ENCODE measurements at places on chromosomes 7 and 10. TPM values are rescaled to one million over a fixed set of nuclear protein-coding genes. Genes with fewer than 3 reads are reported as not detected.

Gene HOXA1
- total RNA-seq: 0.28 TPM

Gene AZGP1
- total RNA-seq: 0.63 TPM

DNA sequence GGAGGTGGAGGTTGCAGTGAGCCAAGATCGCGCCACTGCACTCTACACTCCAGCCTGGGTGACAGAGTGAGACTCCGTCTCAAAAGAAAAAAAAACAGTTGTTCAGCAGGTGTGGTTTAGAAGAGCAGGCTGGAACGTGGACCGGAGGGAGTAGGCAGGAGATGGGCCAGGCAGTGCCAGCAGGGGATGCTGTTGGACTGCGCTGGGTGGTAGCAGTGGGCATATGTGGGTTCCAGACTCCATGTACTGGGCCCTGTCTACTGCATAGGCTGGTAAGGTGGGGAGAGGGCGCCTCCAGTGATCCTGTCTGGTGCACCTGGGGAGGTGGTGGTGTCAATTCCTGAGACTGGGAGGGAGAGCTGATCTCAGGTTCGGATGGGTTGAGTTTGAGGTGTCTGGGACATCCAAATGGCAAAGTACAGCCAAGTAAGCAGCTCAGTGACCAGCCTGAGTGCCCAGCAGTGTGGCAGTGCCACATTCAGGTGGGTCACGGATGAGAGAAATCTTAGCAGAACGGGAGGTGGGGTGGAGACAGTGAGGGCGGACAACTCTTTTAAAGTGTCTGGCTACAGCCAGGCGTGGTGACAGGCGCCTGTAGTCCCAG is 25.9 kb downstream of the SFXN4 start:
- DNase-seq: peak; percentile 51

DNA sequence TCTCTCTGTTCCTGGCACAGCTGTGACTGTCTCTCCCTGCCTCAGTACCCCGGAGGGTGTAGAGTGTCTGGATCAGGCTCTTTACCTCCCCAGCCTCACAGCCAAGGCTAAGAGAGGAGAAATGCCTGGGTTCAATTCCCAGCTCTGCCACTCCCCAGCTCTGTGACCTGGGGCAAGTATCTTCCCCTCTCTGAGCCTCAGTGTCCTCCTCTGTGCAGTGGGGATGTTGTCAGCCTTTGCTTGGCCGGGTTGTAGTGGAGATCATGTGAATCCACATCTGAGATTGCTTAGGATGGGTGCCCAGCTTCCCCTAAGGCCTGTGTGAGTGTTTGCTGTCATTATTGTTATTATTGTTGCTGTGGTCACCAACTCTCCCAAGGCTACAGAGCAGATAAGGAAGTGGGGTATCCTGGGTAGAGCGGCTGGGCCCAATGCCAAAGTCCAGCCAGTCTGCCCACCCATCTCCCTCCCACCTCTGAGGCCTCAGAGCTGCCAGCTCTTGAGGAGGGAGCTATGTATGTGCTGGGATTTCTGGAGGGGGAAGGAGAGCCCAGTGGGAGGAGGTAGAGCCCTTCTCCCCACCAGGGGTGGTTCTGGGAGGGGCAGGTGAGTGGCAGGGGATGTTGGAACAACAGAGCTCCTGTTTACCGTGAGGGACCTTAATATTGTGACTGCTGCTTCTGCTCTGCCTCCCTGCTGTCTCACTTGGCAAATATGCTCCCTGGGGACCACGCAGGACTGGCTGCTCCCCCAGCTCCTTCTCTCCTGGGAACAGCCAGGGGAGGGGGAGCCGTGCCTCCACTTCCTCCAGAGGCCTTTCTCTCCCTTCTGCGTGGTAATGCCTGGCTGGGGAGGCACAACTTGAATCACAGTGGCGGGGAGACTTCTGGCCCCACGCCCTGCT is 170.5 kb downstream of the RPS24 start:
- DNase-seq: no peak

DNA sequence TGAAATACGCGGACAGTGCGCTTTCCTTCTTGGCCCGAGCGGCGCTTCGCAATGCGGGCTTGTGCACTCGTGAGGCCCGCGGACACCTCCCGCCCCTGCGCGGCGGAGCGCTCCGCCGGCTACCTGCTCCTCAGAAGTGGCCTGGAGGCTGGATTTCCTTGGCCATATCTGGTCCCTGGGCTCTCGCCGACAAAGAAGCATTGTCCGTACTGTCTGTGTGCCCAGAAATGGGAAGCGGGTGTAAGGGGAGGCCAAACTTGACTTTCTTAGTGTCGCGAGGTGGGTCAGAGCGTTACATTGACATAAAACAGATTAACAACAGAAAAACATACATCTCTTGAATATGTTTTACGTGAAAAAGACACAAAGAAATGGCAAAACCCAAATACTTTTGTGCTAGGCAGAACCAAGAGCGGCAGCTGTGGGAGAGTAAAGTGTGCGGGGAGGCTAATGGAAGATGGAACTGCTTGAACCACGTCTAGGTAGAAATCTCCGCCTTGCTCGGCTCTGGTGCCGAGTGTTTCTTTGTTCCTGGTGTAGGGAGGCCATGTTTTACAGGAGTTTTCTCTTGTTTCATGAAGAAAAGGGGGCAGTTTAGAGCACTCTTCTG is 1.4 kb downstream of the LANCL2 start:
- DNase-seq: peak; percentile 23

GRCh38 chr10:30540276-30540675 is 89.3 kb downstream of the LYZL2 start:
- no peak for DNase-seq

DNA sequence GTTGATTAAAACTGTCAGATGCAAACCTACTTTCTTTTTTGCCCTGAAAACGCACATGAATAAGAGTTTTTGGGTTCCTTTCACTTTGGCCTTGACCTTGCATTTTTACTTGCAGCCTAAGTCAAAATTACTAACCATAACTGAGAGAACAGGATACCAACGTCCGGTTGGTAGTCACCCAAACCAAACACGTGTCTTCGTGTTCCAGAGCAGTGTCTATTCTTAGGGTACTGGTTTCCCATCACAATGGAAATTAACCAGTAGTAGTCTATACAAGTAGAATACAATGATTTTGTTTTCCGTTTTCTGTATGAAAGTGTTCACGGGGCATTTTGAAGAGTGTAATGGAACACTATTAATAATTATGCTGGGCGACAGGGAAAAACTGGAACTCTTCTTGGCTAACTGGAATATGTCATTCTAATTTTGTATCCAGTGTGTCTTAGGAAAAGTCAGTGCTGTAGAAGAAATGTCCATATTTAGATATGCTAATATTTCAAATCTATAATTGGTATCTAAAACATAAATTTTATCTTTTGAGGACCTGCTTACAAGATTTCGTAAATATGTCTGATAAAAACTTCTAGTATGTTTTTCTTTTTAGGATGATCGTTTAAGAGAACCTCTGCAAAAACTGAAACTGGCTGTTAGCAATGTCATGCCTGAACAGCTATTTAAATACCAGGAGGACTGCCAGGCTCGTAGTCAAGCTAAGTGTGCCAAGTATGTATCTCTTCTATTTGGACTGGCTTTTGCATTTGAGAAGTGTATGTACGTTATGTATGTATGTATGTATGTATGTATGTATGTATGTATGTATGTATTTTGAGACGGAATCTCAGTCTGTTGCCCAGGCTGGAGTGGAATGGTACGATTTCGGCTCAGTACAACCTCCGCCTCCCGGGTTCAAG is 40.9 kb downstream of the UBN2 start:
- DNase-seq: no peak

GRCh38 chr7:158013085-158013668 is 574.4 kb downstream of the PTPRN2 start:
- no peak for DNase-seq

DNA sequence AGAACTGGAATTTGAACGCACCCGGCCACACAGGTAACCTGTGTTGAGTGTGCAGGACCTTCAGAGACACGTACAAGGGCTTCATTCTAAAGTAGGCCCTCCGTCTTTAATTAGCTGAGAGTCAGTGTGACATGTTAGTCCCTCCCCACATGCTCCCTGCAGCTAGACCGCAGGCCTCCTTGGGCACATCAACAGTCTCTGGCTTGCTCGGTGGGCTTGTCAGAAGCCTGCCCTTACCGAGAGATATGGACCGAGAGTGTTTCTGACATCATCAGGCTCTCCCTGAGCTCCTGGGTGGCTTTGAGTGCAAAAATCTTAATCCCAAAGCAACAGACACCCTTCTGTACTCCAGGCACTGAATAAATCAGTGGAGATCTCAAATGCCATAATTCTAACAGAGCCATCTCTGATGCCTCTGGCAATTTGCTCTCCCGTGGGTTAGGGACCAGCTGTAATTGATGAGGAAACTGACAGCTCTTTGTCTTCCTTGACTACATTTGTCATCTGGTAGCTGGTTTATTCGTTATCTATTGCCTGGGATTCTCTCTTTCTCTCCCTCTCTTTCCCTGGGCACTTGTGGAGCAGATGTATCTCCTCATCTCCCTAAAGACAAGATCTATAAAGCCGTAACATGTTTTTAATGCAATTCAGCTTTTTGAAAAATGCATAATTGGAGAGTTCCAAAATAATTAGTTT is 850.6 kb downstream of the TYW1 start:
- no peak for DNase-seq

GRCh38 chr7:150901160-150902035 is 49.1 kb downstream of the AOC1 start:
- no peak for DNase-seq

GRCh38 chr7:17150018-17150417 is 148.4 kb upstream of the AHR start:
- DNase-seq: no peak

- no peak for DNase-seq
These were observed 309.7 kb downstream of the CTNNA3 start for GRCh38 chr10:67386260-67386659.

DNA sequence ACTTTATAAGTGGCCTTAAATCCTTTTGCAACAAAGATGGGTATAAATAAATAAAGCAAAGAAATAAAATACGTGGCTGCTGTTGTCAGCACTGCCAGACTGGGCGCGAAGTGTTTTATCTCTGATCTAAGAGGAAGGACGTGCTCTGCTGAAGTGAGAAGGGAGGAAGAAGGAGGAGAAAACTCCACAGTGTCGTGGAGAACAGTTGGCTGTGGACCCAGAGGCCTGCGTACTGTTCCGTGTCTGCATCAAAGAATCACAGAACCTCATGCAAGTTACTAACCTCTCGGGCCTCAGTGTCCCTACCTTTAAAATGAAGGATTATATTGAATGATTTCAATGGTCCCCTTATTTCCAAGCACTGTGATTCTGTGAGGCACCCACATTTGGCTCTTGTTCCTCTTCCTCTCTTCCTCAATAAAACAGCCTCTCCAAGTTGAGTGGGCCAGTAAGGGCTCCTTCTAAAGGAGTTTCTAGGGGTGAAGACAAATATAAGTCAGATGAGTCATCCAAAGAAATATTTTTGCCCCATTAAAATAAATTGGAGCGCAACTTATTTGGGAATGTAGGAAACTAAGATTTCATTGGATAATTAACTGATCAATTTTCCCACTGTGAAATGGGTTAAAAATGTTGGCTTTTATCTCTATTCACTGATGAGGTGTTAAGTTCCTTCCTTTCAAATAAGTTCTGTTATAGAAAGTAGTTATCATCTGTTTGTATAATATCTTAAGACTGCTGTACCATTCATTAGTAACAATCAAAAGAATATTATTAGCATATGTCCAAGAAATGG is 126.9 kb upstream of the EFCAB10 start:
- no peak for DNase-seq

Data from activated T-cell treated with anti-CD3 and anti-CD28 coated beads, Interleukin-2, amount 50 U/mL, for 4 hours (primary cell).